ENCODE measurements at places on chromosomes 6 and 20. TPM values are rescaled to one million over a fixed set of nuclear protein-coding genes. Genes with fewer than 3 reads are reported as not detected.

The FAM209B gene
- total RNA-seq, result 1.5 TPM

GRCh38 chr6:136969433-136969832 lies 47.3 kb downstream of the SLC35D3 start:
- peaks cover 40% of the 10 kb centered on the region for H3K27me3 ChIP-seq
- no peak for DNase-seq
- H3K4me1 ChIP-seq, result peaks cover 4% of the 10 kb centered on the region
- H3K36me3 ChIP-seq, result no peaks in the 10 kb centered on the region
- no peak overlapping the region for H3K27ac ChIP-seq
- H3K4me3 ChIP-seq, result no peak overlapping the region

The RRAGD gene
- 0.98 TPM for total RNA-seq

DNA sequence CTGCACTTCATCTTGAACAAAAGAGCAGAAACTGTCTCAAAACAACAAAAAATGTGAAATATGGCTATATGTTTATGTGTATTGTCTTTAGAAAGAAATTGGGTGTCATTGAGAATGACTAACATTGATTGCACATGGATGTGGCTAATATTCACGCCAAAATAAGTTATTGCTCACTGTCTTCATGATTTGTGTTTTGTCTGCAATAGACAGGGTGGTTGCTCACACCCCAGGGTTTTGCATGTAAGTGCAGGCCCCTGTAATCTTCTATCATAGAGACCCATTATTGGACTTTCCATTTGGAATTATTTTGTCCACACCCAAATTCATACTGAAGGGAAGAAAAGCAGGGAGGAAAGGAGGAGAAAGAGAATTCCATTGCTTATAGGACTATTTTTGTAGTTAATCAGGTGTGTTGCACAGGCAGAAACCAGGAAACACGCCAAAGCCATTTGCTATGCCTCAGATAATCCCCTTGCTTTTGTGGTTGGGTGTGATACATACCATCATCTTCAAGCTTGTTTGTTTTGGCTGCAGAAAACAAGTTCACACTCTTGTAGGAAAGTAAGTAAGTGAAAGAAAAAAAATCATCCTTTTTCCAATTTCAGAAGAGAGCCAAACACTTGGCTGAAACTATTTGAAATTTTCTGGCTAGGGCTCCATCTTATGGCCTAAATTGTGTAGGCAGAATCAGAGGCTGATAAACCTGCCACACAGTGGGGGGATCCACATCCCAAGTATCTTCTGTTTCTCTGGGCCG lies 214.1 kb downstream of the COL12A1 start:
- DNase-seq, result no peak
- no peaks in the 10 kb centered on the region for H3K27me3 ChIP-seq
- no peak overlapping the region for H3K4me3 ChIP-seq
- no peak overlapping the region for H3K27ac ChIP-seq

DNA sequence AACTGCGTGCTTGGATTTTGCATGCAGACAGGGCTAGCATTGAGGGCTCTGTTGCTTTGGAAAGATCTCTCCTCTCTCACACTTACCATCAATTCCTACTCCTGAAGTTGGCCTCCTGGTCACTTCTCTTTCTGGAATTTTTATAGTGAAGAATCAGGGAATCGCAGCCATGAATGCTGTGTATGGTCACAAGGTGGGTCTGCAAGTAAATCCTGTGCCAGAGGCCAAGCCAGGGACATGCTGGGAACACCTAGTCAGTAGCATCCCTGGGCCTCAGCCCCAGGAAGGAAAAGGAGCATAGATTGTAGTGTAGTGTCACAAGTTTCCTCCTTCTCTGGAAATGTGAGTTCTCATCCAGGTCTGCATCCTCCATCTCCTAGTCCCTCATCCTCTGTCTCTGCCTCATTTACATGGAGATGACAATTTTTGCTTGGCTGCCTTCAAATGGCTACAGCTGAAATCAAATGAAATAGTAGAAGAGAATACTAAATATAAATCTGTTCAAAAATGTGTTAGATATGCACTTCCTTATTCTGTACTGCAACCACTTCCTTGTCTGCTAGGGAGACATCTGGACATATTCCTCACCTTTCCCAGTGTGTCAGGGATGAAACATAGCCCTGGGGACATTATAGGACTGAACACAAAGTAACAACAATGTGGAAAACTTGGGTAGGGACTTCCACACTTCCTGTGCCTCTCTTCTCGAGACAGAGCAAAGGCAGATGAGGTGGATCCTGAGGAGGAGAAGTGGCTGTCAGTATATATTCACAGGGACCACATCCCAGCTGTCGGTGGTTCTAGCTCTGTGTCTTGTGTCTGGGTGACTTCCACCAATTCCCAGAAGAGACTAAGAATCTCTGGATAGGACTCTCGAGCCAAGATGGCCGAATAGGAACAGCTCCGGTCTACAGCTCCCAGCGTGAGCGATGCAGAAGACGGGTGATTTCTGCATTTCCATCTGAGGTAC lies 17.0 kb downstream of the CST9 start:
- no peak overlapping the region for H3K27ac ChIP-seq
- no peaks in the 10 kb centered on the region for H3K36me3 ChIP-seq
- H3K4me1 ChIP-seq, result no peaks in the 10 kb centered on the region
- H3K4me3 ChIP-seq, result no peak overlapping the region
- H3K27me3 ChIP-seq, result peaks cover 5% of the 10 kb centered on the region

DNA sequence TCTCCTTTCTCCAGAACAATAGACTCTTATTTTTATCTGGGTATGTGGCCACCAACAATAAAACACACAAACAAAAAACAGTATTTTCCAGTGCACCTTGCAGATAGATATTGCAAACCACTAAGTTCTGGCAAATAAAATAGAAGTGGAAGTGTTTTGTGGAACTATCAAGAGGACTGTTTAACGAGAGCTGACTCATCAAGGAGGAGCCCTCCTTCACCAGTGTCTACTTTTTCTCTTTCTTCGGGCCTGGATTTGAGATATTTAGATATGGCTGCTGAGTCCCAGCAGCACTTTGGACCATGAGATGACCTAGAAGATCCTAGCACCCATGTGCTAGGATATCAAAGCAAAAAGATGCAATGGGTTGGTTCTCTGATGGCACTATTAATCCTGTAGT lies 154.7 kb downstream of the AIG1 start:
- no peak overlapping the region for H3K4me3 ChIP-seq
- H3K36me3 ChIP-seq, result no peaks in the 10 kb centered on the region
- no peak for DNase-seq

The CRYBG1 gene
- total RNA-seq, result 5.8 TPM

DNA sequence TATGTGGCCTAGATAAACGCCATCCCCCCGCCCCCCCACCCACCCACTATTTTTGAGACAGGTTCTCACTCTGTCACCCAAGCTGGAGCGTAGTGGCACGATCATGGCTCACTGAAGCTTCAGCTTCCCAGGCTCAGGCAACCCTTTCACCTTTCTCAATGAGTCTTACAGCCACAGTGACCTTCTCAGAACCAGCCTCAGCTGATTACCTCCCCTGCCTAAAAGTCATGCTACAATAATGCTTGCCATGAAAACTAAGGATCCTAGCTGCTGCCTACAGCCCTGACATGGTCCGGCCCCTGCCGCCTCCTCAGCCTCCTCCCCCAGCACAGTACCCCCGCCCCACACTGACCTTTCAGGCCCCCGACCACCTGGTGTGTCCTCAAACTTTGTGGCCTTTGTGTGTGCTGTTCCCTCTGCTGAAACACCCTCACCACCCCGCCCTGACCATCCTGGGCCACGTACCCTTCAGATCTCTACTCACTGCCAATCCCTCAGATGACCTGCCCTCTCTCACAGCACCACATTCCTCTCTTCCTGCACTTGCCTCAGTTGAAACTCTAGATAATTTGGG lies 31.3 kb downstream of the PNPLA1 start:
- H3K36me3 ChIP-seq, result no peaks in the 10 kb centered on the region
- H3K4me1 ChIP-seq, result peaks cover 5% of the 10 kb centered on the region
- DNase-seq, result no peak

- DNase-seq, result peak; percentile 71
- H3K27me3 ChIP-seq, result no peaks in the 10 kb centered on the region
- H3K4me1 ChIP-seq, result peaks cover 68% of the 10 kb centered on the region
- H3K27ac ChIP-seq, result peak overlapping the region; percentile 82
- H3K36me3 ChIP-seq, result peaks cover 11% of the 10 kb centered on the region
These were observed 368.9 kb downstream of the UTRN start for GRCh38 chr6:144653885-144654505.

DNA sequence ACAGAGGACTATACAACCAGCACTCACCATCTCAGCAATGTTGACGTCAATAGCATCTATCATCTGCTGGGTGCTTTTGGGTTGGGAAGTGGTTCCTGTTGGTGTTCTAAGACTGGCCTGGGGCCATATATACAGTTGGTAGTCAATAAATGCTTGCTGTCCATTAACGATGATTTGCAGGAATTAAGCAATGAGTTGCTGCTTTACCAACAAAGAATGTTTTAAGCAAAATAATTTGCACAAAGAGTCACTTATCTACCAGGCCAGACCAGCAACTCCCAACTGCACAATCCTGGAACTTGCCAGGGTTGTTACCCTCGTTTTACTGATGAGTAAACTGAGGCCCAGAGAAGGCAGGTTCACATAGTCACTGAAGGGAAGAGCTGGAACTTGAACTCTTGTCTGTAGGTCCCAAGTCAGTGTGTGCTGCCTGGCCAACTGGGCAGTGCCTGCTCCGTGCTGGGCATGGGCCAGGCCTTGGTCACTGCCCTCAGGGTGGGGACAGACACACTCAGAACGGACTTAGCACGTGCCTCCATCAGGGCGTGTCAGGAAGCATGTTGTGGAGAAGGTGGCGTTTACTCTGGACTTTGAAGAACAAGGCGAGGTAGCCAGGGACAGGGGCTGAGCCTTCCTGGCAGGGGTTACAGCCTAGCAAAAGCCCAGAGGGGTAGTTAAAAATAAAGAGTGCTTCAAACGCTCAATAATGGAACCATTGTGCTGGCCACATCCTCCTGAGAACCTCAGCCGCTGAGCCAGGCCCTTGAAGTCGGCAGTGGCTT lies 2.5 kb upstream of the SRC start:
- peaks cover 16% of the 10 kb centered on the region for H3K4me1 ChIP-seq
- no peak overlapping the region for H3K27ac ChIP-seq
- no peak for DNase-seq
- H3K4me3 ChIP-seq, result no peak overlapping the region
- no peaks in the 10 kb centered on the region for H3K27me3 ChIP-seq

DNA sequence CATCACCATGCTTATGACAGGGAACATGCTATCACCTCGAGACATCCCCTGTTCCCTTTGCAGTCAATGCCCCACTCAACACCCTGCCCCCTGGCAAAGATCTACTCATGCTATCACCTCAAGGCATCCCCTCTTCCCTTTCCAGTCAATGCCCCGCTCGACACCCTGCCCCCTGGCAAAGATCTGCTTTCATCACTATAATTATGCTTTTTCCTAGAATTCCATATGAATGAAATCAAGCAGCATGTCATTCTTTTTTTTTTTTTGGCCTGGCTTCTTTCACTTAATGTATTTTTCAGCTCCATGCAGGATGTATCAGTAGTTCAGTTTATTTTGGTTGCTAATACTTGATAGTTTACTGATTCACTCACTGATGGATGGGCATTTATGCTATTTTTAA lies 554.9 kb downstream of the CDH26 start:
- H3K36me3 ChIP-seq, result no peaks in the 10 kb centered on the region
- no peak overlapping the region for H3K27ac ChIP-seq
- H3K27me3 ChIP-seq, result peaks cover 17% of the 10 kb centered on the region
- no peak overlapping the region for H3K4me3 ChIP-seq
- DNase-seq, result no peak
- H3K4me1 ChIP-seq, result no peaks in the 10 kb centered on the region

DNA sequence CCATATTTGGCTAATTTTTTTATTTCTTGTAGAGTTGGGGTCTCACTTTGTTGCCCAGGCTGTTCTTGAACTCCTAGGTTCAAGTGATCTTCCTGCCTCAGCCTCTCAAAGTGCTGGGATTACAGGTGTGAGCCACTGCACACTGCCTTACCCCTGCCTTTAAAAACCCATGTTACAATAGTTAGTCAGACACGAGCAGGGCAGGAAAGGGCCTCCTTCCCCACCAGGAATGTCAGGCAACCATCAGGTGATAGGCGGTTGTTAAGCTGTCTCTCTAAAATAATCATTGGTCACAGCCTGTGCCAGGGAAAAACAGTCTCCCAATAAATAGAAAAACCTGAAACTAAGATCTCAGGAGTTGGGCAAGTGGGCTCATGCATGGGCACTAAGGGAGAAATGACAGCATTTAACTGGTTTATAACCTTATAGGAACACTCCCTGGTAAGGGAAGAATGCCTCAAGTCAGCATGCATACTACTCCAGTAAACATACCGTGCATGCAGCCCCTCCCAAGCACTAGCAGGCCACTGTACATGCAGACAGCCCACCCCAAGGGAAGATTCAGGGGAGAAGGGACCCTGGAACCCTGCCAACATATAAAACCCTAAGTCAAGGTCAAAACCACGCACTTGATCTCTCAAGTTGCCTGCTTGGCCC lies 8.4 kb downstream of the OR2H2 start:
- H3K27ac ChIP-seq, result no peak overlapping the region
- H3K36me3 ChIP-seq, result no peaks in the 10 kb centered on the region
- H3K27me3 ChIP-seq, result peaks cover 30% of the 10 kb centered on the region

All from natural killer cell treated with Interleukin-12 subunit alpha and Interleukin-12 subunit beta and Interleukin-15 and Interleukin-18, amount 100 ng/mL, for 72 hours (primary cell).